Ascending aorta (tissue), 2 donors: ENCODE measurements at places on chromosomes 16 and 17. TPM values are rescaled to one million over a fixed set of nuclear protein-coding genes. Genes with fewer than 3 reads are reported as not detected.

DNA sequence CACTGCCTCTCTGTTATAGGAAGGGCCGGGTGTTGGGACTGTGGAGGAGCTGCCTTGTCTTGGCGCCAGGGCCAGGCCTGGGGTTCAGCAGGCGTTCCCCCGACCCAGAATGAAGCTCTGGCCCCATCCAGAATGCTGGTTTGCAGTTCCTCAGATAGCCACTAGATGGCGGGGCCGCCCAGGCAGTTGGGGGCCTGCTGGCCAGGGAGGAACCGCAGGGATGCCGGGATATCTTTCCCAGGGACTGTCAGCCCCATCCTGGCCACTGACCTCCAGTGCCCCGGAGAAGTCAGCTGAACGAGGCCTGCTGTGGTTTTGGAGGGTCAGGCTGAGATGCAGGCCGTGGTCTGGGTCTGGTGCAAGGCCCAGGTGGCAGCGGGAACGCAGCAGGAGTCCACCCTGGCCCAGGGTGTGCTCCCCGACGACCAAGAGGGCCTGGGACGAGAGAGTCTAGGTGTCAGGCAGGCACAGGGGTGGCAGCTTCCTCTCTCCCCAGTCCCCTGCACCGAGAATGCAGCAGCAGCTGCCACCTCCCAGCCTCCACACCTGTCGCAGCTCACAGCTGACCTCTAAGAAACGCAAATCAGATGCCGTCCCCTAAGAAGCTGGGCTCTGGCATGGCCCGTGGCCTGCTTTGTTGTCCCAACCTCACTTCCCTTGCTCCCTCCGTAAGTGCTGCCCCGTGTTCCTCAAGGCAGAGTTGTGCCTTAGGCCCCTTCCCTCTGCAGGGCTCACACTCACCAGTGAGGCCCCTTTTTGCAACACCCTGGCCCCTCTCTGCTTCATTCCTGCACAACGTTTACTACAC is 51.2 kb downstream of the RMI2 start:
- peak; percentile 83 for DNase-seq

DNA sequence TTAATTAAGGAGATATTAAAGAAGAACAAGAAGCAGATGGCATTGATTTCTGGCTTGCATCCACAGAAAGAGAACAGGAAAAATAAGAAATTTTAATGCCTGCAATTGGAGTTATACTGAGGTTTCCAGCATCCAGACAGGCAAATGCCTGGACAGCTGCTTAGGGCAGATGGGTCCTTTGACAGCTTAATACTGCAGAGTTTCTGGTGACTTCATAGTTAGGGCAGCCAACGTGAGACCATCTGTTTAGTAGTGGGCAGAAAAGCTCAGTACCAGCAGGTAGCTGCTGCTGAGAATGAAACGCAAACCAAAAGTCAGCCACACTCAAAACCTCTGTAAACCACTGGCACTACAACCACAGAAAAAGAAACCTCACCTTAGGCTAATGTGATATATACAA is 109.8 kb downstream of the CDK5R1 start:
- no peak for DNase-seq

DNA sequence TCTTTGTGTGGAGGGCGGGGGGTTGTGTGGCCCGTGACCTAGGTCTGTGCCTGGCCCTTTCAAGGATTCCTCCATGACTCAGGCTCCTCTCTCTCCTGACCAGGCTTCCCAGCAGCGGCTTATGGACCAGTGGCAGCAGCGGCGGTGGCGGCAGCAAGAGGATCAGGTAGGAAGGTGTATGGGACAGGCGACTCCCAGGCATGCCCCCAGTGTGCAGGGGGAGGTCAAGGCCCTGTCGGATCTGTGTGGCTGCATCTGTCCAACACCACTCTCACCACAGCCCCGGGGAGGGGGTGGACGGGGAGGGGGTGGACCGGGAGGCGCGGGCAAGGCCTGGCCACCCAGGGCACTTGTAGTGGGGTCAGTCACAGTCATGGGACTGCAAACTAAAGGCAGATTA is 93.1 kb downstream of the CCDC182 start:
- DNase-seq, result no peak

- no peak for DNase-seq
These were observed 118.1 kb downstream of the HIC1 start for GRCh38 chr17:2172999-2173398.

DNA sequence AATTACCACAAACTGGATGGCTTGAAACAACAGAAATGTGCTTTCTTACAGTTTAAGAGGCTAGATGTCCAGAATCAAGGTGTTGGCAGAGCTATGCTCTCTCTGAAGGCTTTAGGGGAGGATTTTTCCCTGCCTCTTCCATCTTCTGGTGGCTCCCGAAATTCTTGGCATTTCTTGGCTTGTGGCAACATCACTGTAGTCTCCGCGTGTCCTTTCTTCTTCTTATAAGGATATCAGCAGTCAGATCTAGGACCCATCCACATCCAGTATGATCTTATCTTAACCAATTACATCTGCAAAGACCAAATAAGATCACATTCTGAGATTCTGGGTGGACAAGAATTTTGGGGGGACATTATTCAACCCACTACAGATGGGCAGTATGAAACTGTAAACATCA is 119.2 kb upstream of the PMFBP1 start:
- DNase-seq, result no peak

GRCh38 chr17:64460955-64461354 is 12.0 kb downstream of the MILR1 start:
- no peak for DNase-seq

DNA sequence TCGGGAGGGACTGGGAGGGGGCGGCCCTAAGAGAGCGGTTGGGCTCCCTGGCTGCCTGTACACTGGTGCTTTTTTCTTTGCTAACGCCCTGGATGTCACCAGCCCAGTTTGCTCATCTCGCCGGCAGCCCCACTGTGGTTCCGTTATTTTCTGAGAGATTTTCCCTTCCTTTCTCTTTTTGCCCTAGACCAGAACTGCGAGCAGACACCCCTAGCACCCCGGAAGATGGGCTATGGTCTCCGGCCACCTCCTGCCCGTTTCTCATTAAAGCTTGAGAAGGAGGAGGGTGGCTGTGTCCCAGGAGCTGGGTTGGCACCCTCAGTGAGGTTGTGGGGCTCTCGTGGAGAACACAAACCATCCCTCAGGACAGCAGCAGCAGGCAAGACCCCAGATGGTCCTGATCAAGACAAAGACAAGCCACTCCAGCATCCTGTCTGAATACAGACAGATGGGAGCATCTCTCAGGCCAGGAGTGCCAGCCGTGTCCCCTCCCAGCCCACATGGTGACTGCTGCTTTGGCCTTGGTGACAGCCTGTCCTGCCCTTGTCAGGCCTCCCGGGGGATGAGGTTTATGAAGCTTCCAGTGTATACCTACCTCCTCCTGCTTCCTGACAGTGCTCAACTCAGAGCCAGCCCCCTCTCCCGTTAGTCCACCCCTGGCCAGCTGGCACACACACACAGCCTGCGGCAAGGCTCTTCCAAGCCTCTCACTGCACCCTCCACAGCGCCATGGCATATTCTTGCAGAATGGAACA is 77.2 kb downstream of the KCNJ12 start:
- DNase-seq, result no peak

DNA sequence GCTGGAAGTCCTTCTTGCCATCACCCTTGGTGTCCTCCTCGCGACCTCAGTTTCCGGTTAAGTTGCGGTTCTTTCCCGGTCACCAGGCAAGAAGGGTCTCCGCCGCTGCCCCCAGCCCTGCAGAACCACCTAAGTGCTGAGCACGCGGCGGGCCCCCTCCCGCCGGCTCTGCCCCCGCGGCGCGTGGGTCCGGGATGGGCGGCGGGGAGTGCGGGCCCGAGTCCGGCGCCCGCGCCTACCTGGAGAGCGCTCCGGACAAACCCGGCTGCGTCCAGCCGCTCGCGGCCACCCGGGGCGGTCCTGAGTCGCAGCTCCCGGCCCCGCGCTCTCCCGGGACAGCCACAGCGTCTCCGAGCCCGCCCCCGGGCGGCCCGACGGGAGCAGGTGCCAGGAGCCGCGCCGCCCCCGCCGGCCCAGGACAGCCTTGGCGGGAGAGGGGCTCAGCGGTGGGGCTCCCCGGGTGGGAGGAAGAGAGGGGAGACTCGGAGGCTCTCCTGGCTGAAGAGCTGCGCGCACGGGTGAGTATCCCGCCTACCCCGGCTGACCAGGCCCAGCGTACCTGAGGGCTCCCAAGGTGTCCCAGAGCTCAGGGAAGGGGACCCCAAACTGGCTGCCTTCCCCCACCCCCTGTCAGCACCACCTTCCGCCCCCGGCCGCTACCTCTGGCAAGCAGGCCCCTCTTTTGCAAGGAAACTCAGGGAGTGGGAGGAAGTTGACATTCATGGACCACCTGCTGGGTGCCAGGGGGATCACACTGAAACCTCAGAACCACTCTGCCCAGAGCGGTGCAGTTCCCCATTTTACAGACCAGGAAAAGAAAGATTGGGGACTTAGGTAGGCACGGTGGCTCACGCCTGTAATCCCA is 22.2 kb upstream of the C17orf113 start:
- DNase-seq, result no peak

DNA sequence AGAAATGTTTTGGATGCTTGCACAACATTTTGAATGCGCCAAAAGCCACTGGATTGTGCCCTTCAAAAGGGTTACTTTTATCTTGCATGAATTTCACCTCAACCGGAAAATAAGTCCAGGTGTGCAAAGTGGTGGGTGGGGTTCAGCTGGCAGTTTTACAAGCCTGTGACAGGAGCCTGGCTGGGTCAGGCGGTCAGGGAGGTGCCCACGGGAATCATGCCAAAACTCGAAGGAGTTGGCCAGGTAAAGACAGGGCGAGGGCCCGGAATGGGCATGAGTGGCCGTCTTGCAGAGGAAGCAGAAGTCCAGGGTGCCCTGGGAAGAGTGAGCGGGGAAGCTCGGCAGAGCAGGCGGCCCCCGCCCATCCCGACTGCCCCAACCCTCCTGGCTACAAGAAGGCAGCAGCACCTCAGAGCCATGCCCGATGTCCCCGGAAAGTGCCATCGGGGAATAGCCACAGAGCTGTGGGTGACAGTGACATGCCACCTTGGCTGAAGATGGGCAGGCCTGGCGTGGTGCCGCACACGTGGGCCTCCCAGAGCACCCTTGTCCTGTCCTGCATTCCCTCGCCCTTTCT is 19.1 kb upstream of the CACNG1 start:
- DNase-seq, result no peak

- no peak for DNase-seq
These were observed 112.9 kb upstream of the HAS3 start for GRCh38 chr16:68992521-68992920.

DNA sequence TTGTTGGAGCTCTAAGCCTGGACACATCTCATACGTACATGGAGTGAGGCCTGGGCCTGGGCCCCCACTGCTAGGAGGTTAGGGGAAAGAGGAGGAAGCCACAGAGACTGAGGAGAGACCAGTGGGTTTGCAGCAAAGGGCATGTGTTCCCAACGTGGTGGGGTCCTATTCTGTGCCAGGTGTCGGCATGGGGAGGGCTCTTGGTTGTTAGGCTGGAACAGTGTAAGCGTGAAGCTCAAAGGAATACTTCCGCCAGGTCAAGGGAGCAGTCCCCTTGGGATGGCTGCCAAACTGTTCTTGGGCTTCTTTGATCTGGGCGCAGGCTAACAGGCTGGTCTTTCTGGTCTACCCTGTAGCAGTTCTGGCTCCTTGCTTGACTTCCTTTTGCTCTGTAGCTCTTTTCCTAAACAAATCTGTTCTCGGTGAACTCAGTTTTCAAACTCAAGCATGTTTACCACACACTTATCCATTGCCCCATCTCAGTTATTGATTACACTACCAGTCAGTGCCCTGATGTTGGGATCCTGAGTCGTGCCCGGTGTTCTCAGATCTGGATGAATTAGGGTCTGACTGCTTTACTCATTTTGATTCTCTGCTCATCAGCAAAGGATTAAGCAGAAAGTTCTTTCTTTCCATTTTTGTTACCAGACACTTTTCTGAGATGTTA is 36.4 kb downstream of the GPT2 start:
- DNase-seq, result no peak

GRCh38 chr17:57406981-57407286 is 150.6 kb downstream of the MSI2 start:
- DNase-seq, result no peak

- no peak for DNase-seq
These were observed 23.8 kb downstream of the UBN1 start for GRCh38 chr16:4871071-4871470.

- DNase-seq, result no peak
These were observed 35.5 kb upstream of the PHB1 start for GRCh38 chr17:49450181-49450580.

- DNase-seq, result no peak
These were observed 740.9 kb downstream of the CDH8 start for GRCh38 chr16:61295311-61295710.

DNA sequence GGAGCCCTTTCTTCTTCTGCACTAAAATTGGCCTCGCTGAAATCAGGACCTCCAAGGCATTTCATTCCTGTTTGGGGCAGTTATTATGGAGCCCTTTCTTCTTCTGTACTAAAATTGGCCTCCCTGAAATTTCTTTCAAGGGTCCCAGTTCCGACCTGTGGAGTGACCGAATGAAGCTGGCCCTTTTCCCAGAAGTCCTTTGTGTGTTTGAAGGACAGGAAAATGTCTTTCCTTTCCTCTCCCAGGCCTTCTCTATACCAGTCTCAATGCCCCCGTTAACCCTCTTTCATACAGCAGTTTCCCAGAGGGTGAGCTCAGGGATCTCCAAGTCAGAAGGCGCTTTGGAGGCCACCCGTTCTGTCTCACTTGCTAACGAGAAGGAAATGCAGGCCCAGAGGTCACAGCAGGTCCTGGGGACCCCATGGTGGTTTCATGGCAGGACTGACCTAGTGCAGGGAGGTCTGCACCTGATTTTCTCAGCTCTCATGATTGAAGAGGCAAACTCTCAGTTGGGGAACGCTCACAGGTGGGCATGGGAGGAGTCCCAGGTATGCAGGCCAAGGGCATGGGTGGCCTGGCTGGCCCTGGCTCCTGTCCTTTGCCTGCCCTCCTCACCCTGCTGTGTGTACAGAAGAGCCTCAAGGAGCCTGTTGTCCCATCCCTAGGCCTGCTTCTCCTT is 37.1 kb upstream of the DOC2B start:
- no peak for DNase-seq

DNA sequence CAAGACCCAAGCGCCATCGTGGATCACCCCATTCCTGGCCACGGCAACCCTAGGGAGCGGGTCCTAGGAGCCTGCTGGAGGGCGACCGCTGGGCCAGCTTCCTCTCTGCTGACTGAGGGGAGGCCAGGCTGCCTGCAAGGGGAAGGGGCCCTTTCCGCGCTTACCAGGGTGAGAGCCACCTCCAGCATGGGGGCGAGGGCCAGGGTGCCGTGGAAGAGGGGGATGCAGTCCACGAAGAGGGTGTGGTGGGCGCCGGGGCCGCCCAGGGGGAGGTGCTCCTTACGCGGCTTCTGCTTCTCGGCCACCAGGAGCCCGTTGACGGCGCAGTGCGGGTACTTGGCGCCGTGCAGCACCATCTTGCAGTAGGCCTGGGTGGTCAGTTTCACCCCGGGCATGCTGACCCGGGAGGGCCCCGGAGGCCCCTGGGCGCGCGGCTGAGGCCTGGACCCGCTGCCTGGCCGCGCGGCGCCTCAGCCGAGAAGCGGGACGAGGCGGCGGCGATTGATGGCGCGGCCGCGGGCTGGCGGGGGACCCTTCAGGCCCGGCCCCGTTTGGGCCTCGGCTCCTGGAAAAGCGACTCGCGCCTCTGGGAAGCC is 345 bp downstream of the EMC8 start:
- no peak for DNase-seq

The TSNAXIP1 gene
- total RNA-seq, result 5.4 TPM

The BAIAP3 gene
- total RNA-seq, result 0.64 TPM

The ACSM3 gene
- not detected for total RNA-seq

The TOX3 gene
- not detected for total RNA-seq

The CSH2 gene
- not detected for total RNA-seq

The KLHL10 gene
- not detected for total RNA-seq

The TNS4 gene
- not detected for total RNA-seq

The GAS2L2 gene
- not detected for total RNA-seq

The TMC5 gene
- not detected for total RNA-seq

The XYLT1 gene
- 6.7 TPM for total RNA-seq

The SOST gene
- total RNA-seq, result 15.1 TPM
